ENCODE measurements at places on chromosomes 2 and 18. TPM values are rescaled to one million over a fixed set of nuclear protein-coding genes. Genes with fewer than 3 reads are reported as not detected.

GRCh38 chr2:176121190-176122051 lies 1.1 kb upstream of the HOXD9 start:
- DNase-seq, result no peak

- no peak for DNase-seq
These were observed 82.9 kb downstream of the ZCCHC2 start for GRCh38 chr18:62605685-62606084.

DNA sequence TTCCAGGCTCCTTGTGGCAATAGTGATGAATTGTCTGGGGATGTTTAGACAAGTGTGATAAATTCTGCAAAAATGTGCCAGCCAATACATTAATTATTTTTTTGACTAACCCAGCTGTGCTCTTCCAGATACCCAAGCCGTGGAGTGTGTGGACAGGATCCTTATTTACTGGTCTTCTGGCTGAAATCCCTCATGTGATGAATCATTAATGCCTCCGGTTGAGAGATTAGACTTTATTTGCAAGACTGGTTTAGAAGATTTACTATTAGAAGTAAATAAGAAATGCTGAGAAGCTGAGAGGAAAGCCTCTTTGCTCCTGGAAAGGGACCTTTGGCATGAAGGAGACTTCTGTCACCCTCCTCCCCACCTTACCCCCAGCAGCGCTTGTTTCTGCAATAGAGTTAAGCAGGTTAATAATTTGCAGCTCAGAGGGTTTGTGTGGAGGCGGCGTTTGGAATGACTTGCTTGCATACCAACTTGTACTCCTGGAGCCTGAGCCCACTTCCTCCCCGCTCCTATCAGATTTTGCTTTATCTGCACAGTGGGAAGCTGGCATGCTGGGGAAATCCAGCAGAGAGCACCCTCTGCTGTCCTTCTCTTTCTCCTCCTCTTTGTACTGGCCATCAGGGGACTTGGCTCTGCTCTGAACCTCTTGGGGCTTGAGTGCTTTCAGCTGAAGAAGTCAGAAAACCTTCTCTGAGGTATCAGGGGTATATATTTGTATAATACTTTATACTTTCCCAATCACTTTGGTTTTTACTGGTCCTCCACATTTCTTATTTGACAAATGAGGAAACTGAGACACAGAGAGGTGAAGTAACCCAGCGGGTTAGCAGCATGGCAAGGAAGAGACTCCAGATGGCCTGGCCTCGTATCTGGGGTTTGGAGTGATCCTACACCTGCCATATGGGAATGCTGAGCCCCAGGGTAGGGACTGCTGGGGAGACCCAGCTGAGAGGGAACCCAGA lies 16.3 kb downstream of the SLC3A1 start:
- DNase-seq, result no peak

- DNase-seq, result peak; percentile 86
These were observed 27.6 kb downstream of the MRPL33 start for GRCh38 chr2:27798948-27799645.

DNA sequence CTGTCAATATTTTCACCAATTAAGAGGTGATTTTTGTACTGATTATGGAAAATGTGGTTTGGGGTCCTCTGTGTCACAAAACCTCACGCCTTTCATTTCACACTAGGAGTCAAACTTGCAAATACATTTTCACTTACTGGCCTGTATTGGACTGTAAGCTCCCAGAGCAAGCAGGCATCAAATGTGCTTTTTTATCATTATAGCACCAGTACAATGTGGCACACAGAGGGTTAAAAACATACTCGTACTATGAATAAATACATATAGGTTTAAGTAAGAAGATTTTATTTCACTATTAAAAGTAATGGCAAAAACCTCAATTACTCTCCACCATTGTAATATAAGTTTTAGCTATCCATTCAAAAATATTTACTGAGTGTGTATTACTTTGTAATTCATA lies 56.7 kb downstream of the ABCB11 start:
- no peak for DNase-seq

DNA sequence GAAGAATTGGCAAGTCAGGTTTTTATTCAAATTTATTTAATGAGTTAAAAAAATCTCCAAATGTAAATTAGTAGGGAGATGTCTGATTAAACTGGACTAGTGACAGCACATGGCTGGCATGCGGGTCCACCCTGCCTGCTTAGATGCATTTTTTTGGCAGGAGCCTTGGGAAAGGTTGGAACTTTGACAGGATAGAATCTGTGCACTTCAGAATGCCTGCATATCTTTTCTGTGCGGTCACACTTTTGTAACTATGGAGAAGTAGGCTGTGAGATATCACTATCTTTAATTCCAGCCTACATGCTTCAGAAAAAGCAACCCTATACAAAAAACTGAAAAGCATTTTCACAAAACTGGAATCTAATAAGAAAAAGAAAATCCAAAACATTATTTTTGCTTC lies 317.8 kb downstream of the MBD2 start:
- DNase-seq, result no peak

- DNase-seq, result no peak
These were observed 92.1 kb downstream of the SH3BP4 start for GRCh38 chr2:235043762-235044500.

GRCh38 chr2:187263675-187264560 lies 184.1 kb downstream of the CALCRL start:
- no peak for DNase-seq

DNA sequence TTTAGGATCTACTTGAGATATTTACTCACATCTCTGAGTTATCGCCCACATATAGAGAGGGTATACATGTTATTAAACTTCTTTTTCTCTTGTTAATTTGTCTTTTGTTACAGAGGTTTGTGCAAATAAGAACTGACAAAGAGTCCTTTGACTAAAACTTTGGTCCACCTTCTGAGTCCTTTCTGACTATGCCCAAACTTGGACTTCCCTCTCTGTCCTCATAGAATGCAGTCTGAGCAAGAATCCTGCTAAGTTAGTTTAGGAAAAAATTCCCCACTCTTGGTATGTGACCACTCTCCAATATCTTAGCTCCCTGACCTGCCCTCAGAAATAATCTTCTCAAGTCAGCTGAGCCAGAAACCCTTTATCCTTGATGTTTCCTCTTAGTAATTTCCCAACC lies 257.5 kb upstream of the REG3G start:
- no peak for DNase-seq

GRCh38 chr2:190563109-190563508 lies 28.6 kb upstream of the NEMP2 start:
- no peak for DNase-seq

GRCh38 chr2:121197369-121198091 lies 87.5 kb downstream of the TFCP2L1 start:
- DNase-seq, result peak; percentile 74

DNA sequence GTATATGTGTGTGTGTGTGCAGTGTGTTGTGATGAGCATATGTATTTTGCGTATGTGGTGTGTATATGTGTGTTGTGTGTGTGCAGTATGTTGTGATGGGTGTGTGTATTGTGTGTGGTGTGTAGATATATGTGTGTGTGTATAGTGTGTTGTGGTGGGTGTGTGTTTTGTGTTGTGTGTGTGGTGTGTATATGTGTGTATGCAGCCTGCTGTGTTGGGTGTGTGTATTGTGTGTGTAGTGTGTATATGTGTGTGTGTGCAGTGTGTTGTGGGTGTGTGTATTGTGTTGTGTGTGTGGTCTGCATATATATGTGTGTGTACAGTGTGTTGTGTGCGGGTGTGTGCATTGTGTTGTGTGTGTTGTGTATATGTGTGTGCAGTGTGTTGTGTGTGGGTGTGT lies 23.9 kb downstream of the ACKR3 start:
- DNase-seq, result no peak

- DNase-seq, result no peak
These were observed 580.0 kb downstream of the RNF144A start for GRCh38 chr2:7497178-7497577.

DNA sequence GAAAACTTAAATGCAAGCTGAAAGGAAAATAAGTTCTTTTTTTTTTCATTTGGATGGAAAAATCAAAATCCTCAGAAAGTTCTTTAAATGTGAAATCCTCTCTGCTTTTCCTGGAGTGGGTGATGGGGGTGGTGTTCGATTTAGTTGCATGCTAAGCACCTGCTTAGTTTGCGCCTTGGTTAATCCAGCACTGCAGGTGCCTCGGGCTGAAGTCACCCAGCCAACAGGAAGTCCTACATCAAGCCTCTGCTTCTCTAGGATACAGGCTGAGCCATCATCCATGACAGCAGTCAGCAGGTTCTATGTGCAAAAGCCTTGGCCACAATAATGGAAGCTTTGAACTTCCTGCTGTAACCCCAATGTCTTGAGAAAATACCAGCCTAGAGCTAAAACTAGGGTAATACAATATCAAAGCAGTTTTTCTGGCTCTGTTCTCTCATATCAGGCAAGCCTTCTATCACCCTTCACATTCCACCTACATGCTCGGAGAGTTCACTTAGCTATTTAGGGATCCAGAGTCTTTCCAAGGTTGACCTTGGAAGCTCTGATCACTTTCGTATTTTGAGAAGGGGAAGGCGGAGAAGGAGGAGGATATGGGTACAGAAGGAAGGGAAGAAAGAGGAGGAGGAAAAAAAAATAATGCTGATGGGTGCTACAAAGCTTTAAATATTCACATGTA lies 116.1 kb upstream of the LRRTM1 start:
- no peak for DNase-seq

GRCh38 chr2:229489016-229489415 lies 217.9 kb upstream of the PID1 start:
- DNase-seq, result no peak

GRCh38 chr18:69845593-69846506 lies 101.8 kb downstream of the CD226 start:
- no peak for DNase-seq

DNA sequence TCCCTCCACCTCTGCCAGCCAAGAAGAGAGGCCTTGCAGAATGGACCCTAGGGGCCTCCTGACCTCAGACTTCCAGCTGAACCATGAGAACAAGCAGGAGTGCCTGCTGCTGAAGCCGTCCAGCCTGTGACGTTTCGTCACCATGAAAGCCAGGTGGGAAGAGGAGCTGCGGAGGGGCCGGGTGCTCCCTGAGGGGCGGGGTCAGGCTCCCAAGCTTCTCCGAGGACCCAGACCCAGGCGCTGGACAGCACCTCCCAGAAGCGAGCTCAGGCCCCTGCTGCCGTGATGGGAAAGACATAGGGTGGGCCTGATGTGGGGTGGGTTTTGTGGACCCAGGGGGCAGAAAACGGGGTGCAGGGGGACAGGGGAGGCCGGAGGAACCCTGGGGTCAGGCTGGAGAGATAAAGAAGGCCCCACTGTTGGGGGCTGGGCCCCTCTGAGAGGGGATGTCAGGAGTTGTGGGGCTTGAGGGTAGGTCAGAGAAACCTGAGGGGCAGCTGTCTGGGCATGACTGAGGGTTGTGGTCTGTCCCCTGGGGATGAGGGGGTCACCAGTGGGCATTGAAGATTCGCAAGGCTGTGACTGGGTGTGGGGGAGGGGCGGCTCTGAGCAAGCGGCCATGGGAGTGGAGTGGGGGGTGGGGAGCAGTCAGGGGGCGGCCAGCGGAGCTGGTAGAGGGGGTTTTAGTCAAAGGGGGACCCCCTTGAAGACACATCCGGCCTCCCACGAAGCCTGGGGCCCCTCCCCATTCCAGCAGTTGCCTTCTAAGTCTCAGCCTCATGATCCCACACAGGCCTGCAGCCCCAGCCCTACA lies 73.4 kb upstream of the ODC1 start:
- DNase-seq, result no peak

DNA sequence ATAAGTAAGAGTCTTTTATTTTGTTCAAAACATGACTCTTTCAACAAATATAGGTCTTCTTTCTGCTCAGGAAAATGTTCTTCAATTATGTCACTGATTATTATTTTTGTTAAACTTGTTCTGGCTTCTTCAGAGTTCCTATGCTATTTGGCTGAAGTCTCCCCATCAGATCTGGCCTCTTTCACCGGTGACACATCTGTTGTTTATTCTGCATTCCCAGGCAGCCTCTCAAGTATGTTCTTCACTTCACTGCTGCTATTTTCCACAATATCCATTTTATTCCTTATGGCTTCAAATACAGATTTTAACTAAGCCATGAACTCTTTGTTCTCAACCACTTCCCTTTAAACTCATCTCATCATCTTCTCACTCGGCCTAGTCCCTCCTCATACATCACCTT lies 45.7 kb downstream of the HDAC4 start:
- DNase-seq, result no peak

DNA sequence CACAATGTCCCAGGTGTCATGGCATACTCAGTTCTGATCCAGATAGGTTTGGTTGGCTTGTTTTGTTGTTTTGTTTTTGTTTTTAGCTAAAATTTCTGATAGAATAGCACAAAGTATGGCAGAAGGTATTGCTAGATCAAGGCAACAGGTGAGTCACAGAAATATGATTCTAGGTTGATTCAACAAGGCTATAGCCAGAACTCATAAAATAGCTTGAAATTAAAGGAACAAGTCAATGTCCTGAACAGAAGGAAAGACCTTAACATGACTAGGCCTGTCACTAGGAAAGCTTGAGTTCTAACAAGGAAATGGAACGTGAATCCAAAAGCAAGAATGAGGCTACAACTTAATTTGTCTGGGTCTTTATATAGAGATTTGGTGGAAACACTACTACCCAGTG lies 157.1 kb downstream of the GALNT3 start:
- DNase-seq, result no peak

- DNase-seq, result no peak
These were observed 40.3 kb downstream of the CYB5A start for GRCh38 chr18:74251297-74252038.

DNA sequence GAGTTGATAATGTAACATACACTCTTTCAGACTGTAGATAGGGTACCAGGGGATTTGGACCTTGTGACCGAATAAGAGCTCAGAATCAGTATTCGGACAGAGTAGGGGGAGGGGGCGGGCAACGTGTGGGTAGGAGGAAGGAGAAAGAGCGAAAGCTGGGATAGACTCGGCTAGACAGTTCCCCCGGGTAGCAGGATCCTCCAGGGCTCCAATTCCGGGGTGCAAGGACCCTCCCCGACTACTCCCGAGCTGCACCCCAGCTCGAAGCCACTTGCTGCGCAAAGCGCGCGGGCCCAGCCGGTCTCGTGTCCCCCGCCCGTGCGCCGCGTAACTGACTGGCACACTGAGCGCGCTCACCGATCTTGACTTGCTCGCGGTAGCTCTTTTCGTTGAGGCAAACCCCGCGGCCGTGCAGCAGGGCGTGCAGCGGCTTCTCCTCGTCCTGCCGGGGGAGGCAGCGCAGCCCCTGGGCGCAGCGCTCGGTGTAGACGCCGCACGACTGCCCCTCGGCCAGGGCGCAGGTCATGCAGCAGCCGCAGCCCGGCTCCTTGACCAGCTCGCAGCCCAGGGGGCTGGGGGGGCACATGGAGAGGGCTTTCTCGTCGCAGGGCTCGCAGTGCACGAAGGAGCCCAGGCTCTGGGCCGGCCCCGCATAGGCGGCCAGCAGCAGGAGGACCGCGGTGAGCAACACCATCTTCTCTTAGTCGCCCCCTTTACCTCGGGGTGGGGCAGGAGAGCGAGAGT lies 1.1 kb downstream of the IGFBP5 start:
- DNase-seq, result no peak

The REEP1 gene
- total RNA-seq, result 22.7 TPM

The MATN3 gene
- total RNA-seq, result 1.8 TPM

The OR6B2 gene
- total RNA-seq, result not detected

The REG3A gene
- total RNA-seq, result 8.3 TPM

The LRP2 gene
- total RNA-seq, result 0.07 TPM

The MAP2 gene
- 68.8 TPM for total RNA-seq

The OTOS gene
- not detected for total RNA-seq

The PCARE gene
- total RNA-seq, result not detected

The UGT1A8 gene
- total RNA-seq, result not detected

The ALPP gene
- total RNA-seq, result not detected

The EIF2AK2 gene
- total RNA-seq, result 39.0 TPM
